Tibial nerve (tissue), 4 donors: ENCODE measurements at places on chromosomes 5 and 9. TPM values are rescaled to one million over a fixed set of nuclear protein-coding genes. Genes with fewer than 3 reads are reported as not detected.
A peak's percentile ranks its signal among the peaks of the same experiment; 100 is the strongest.

- no peaks in the 10 kb centered on the region for H3K4me1 ChIP-seq
- no peak overlapping the region for H3K4me3 ChIP-seq
- no peak overlapping the region for H3K27ac ChIP-seq
Observed at GRCh38 chr5:59238126-59238902, 655.2 kb downstream of the PDE4D start.

Gene OTULIN
- total RNA-seq = 37.7 TPM

- H3K27ac ChIP-seq = no peak overlapping the region
- no peaks in the 10 kb centered on the region for H3K36me3 ChIP-seq
- DNase-seq = no peak
Observed at GRCh38 chr5:72822944-72823343, 6.5 kb downstream of the TNPO1 start.

Gene MYO10
- total RNA-seq = 55.9 TPM

DNA sequence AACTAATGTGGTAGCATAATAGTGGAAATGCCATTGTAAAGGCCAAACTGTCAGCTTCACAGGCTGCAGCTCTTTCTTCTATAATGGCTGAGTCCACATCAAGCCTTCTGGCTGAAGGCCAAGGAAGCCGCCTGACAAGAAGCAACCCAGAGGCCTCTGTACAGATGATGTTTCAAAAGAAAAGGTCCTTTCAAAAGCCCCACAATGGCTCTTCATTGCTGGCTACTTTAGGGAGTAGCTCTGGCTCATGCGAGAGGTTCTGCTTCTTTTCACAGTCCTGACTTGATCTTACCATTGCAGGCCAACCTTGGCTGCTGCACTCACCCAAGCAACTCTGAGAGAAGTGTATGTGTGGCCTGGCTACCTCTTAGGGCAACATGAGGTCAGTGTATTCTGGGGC lies 54.5 kb upstream of the EQTN start:
- H3K27ac ChIP-seq = peak overlapping the region; percentile 29
- no peak overlapping the region for H3K4me3 ChIP-seq
- H3K4me1 ChIP-seq = peaks cover 10% of the 10 kb centered on the region
- no peaks in the 10 kb centered on the region for H3K36me3 ChIP-seq
- DNase-seq = no peak

GRCh38 chr9:134988706-134989105 lies 71.0 kb upstream of the FCN1 start:
- H3K4me3 ChIP-seq = no peak overlapping the region
- DNase-seq = no peak
- no peaks in the 10 kb centered on the region for H3K36me3 ChIP-seq
- H3K27me3 ChIP-seq = no peaks in the 10 kb centered on the region

- no peak overlapping the region for H3K27ac ChIP-seq
- H3K4me3 ChIP-seq = no peak overlapping the region
- H3K36me3 ChIP-seq = no peaks in the 10 kb centered on the region
- H3K4me1 ChIP-seq = no peaks in the 10 kb centered on the region
Observed at GRCh38 chr5:158344376-158344775, 485.4 kb upstream of the CLINT1 start.

Gene FANCG
- total RNA-seq = 30.8 TPM

GRCh38 chr9:86732514-86733171 lies 214.7 kb downstream of the GAS1 start:
- H3K4me1 ChIP-seq = no peaks in the 10 kb centered on the region
- H3K4me3 ChIP-seq = no peak overlapping the region
- H3K36me3 ChIP-seq = no peaks in the 10 kb centered on the region
- DNase-seq = peak; percentile 31
- no peaks in the 10 kb centered on the region for H3K27me3 ChIP-seq

- no peak overlapping the region for H3K4me3 ChIP-seq
- no peaks in the 10 kb centered on the region for H3K27me3 ChIP-seq
- no peaks in the 10 kb centered on the region for H3K36me3 ChIP-seq
- no peak for DNase-seq
Observed at GRCh38 chr5:169009123-169009522, 291.8 kb downstream of the SLIT3 start.

Gene TMEM8B
- 14.6 TPM for total RNA-seq

Gene SPATA6L
- 1.3 TPM for total RNA-seq

- no peak overlapping the region for H3K4me3 ChIP-seq
- DNase-seq = no peak
- H3K36me3 ChIP-seq = peaks cover 29% of the 10 kb centered on the region
- H3K4me1 ChIP-seq = peaks cover 5% of the 10 kb centered on the region
- H3K27ac ChIP-seq = no peak overlapping the region
Observed at GRCh38 chr9:81648891-81649290, 40.5 kb downstream of the TLE1 start.

- no peak for DNase-seq
- H3K4me1 ChIP-seq = peaks cover 4% of the 10 kb centered on the region
- H3K4me3 ChIP-seq = no peak overlapping the region
- peaks cover 3% of the 10 kb centered on the region for H3K36me3 ChIP-seq
- no peak overlapping the region for H3K27ac ChIP-seq
- H3K27me3 ChIP-seq = no peaks in the 10 kb centered on the region
Observed at GRCh38 chr9:109086221-109086620, 33.5 kb downstream of the TMEM245 start.

Gene FCN2
- total RNA-seq = not detected

GRCh38 chr9:88716596-88717290 lies 181.8 kb downstream of the NXNL2 start:
- H3K36me3 ChIP-seq = no peaks in the 10 kb centered on the region
- no peak for DNase-seq
- no peaks in the 10 kb centered on the region for H3K4me1 ChIP-seq
- no peak overlapping the region for H3K4me3 ChIP-seq

DNA sequence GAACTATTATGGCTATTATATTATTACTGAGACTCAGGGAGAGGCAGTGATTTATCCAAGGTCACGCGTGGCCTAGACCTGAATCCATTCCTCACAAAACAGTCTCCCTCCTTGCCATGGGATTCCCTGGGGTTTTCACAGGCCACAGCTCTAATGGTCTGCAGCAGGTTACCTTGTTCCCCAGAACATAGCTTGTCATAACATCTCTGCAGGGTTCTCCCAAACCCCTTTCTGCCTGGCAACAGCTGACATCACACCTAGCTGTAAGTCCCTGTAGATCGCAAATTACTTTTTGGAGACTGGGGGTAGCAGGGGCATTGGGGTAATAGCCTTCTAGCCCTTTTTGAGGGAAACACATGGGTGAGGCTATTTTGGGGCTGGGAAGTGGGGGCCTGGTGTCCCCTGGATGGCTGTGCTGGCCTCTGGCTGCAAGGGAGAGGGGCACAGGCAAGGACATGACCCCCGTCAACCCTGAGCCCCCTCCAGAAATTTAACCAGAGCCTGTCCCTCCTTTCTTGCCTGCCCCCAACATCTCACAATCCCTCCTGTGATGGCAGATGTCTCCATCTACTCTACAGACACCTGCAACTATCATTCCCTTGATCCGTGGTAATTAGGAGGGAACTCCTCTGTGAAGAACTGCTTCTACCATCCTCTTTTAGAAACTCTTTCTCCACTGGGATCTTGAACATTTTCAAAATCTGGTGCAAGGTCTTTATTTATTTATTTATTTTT lies 1.3 kb downstream of the CD74 start:
- no peaks in the 10 kb centered on the region for H3K36me3 ChIP-seq
- peak; percentile 53 for DNase-seq
- no peaks in the 10 kb centered on the region for H3K27me3 ChIP-seq
- H3K27ac ChIP-seq = peak overlapping the region; percentile 91

Gene PCA3
- total RNA-seq = not detected

DNA sequence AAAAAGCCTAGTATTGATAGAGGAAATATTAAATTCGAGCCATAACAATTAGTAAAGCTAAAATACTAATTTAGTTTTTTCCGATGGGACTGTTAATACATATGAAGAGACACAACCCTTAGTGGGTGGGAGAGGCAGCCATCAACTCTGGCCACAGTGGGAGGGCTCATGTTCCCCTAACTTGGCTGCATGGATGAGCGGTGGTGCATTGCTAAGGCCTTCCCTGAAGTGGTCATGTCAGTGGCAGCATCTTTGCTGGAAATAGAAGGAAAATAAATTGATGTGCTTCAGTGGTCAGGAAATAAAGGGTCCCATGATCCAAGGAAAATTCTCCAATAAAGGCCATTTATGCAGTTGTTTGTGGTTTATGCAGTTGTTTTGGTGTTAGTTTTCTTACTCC lies 33.9 kb upstream of the F2RL2 start:
- no peak for DNase-seq
- H3K27me3 ChIP-seq = no peaks in the 10 kb centered on the region
- H3K27ac ChIP-seq = no peak overlapping the region
- H3K36me3 ChIP-seq = no peaks in the 10 kb centered on the region
- no peaks in the 10 kb centered on the region for H3K4me1 ChIP-seq

Gene ELOVL7
- total RNA-seq = 18.2 TPM

Gene OLFML2A
- total RNA-seq = 44.7 TPM

Gene C1QTNF2
- total RNA-seq = 1.6 TPM

Gene ADAMTS12
- 9.3 TPM for total RNA-seq

Gene CDC42SE2
- 31.8 TPM for total RNA-seq

- H3K27ac ChIP-seq = no peak overlapping the region
- no peak overlapping the region for H3K4me3 ChIP-seq
- H3K36me3 ChIP-seq = no peaks in the 10 kb centered on the region
- no peaks in the 10 kb centered on the region for H3K27me3 ChIP-seq
- DNase-seq = no peak
Observed at GRCh38 chr5:109964136-109964535, 274.4 kb downstream of the MAN2A1 start.

DNA sequence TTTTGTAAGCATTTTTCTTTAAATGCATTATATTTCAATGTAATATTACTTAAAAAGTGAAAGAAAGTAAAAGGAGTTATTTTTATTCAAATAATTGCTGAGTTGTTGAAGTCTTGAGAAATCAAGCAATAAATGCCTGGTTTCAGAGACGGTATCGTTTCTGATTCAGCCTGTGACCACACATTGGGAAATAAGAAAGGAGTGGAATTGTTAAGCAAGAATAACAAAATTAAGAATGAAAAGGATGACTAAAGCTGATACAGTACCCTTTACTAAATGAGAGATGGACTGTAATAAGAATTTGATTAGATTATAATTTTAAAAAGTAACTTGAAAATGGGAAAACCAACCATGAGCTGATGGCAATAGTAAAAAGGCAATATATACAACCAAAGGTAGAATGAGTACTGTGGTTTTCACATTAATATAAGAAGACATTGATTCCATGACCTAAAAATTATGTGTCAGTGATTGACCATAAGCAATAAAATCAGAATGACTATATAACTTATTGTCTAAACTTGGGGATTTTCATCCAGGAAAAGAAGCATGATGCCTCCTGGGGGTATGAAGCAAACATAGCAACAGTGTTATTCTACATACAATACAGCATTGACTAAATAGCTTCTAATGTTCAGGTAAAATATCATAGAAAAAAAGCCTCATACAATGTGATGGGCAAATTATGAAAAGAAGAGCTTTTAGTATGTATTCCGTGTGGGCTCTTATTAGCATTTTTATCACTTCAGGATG lies 101.9 kb upstream of the PRDM9 start:
- H3K36me3 ChIP-seq = no peaks in the 10 kb centered on the region
- no peaks in the 10 kb centered on the region for H3K4me1 ChIP-seq
- H3K4me3 ChIP-seq = no peak overlapping the region
- no peak overlapping the region for H3K27ac ChIP-seq
- no peaks in the 10 kb centered on the region for H3K27me3 ChIP-seq

- no peaks in the 10 kb centered on the region for H3K36me3 ChIP-seq
- H3K27me3 ChIP-seq = no peaks in the 10 kb centered on the region
- no peak overlapping the region for H3K27ac ChIP-seq
- H3K4me1 ChIP-seq = no peaks in the 10 kb centered on the region
Observed at GRCh38 chr5:128338649-128339048, 199.4 kb downstream of the FBN2 start.

Gene KIF4B
- not detected for total RNA-seq

DNA sequence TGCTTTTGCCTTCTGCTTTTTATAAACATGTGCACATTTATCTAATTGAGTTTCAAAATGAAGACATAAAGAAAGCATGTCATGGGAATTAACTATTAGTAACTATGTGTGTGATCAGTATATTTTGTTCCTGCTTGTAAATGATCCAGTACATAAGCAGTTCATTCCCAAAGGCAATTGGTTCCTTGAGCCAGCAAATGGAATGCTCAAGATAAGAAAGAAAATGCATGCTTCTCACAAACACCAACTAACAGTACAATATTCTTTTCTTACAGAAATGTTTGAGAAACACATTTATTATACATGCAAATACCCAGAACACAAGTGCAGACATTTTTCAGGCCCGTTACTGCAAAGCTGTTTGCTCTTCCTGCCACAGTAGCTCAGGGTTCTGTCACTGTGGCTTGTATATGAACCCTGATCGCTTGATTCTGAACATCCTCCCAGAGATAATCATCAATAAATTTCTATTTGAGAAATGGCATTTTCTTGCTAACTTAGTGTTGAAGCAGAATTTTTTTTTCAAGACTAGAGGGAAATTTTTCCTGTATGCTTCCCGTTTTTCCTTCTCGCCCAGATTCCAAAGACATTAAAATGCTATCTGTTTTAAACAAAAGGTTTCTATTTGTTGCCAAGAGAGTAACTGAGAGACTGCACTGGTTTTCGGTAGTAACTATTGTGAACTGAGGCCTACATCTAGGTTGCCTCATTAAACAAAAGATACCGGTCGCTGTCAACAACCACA lies 1.9 kb downstream of the GNAQ start:
- H3K27ac ChIP-seq = peak overlapping the region; percentile 88
- peaks cover 16% of the 10 kb centered on the region for H3K4me1 ChIP-seq
- no peaks in the 10 kb centered on the region for H3K27me3 ChIP-seq
- H3K36me3 ChIP-seq = no peaks in the 10 kb centered on the region

DNA sequence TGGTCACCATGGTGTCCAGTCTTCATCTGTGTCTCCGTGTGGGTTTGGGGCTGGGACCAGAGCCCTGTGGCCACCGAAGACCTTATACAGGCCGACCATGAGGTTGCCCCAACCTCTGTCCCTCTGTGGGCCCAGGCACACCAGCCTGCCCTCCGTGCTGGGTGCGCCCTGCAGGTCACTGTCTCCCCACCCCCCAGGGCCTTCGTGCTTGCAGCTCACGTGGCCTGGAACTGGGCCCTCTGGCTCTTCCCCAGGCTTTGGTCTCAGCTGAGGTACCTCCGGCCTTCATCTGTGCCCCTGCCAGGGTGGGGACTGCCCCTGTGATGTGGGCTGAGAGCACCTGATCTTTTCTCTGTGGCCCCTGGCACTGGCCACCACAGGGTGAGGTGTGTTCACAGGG lies 92.1 kb downstream of the RXRA start:
- no peaks in the 10 kb centered on the region for H3K27me3 ChIP-seq
- no peak for DNase-seq
- H3K36me3 ChIP-seq = peaks cover 7% of the 10 kb centered on the region

- peaks cover 35% of the 10 kb centered on the region for H3K36me3 ChIP-seq
- no peak overlapping the region for H3K27ac ChIP-seq
- DNase-seq = no peak
- H3K4me1 ChIP-seq = no peaks in the 10 kb centered on the region
- H3K4me3 ChIP-seq = no peak overlapping the region
Observed at GRCh38 chr5:150401376-150402228, 11.1 kb downstream of the CD74 start.

Gene FOXD4L3
- total RNA-seq = not detected

DNA sequence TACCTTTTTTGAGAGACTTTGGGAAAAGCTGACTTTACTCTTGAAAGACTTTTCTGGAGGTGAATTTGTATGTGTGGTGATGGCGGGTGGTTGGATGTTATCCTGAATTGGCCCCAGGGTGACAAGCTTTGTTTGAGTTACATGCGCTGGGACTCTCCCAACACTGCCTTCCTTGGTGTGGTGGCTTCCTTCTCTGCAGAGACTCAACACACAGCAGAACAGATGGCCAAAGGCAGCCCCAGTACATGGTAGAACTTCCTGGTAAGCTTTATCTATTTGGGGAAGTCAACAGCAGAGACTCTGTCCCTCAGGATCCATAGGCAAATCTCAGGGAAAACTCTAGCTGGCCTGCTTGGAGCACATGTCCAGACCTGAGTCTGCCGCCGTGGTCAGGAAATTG lies 18.1 kb downstream of the C1QTNF2 start:
- no peak for DNase-seq
- no peak overlapping the region for H3K4me3 ChIP-seq
- H3K27ac ChIP-seq = no peak overlapping the region
- H3K4me1 ChIP-seq = no peaks in the 10 kb centered on the region
- no peaks in the 10 kb centered on the region for H3K36me3 ChIP-seq
